ENCODE measurements at places on chromosomes 5 and 9.

DNA sequence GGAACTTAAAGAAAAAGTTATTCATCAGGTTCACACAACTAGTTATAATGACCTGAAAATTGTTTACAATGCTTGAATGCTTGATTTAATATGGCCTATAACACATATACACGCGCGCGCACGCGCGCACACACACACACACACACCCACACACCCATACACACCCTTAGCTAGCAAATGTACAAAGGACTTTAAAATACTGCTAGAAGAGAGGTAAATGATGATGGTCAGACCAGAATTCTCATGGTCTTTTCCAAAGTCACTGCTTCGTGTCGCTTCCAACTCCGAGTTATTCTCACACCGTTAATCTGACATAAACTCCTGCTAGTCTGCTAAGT lies 5.9 kb downstream of the LSM11 start:
- no peak for DNase-seq

DNA sequence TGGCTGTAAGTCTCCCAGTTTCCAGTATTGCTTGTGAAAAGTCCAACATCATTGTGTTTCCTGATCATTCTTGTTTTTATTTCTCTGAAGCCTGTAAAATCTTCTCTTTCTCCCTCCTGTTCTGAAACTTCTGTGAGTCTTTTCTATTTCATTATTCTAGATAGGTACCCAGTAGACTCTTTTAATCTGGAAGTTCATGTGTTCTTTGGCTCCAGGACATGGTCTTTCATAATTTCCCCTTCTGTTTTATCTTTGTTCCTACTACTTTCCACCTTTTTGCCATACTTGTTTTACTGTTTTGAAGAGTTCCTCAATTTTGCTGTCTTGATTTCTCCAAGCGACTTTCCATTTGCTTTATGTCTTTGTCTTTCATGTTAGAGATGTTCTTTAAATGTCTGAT lies 168.1 kb downstream of the APBA1 start:
- DNase-seq: no peak

GRCh38 chr9:78918976-78919375 lies 622.1 kb downstream of the PSAT1 start:
- DNase-seq: no peak

- no peak for DNase-seq
These were observed 13.6 kb downstream of the LCN10 start for GRCh38 chr9:136729144-136729543.

DNA sequence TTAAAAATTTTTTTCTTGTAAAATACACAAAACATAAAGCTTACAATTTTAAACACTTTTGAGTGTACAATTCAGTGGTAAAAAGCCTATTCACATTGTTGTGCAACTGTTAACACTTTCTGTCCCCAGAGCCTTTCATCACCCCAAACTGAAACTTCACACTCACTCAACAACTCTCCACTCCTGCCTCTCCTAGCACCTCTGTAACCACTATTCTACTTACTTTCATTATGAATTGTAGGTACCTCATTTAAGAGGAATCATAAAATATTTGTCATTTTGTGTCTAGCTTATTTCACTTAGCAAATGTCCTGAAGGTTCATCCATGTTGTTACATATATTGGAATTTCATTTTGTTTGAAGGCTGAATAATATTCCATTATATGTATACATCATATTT lies 4.3 kb upstream of the ZNF510 start:
- DNase-seq: no peak

DNA sequence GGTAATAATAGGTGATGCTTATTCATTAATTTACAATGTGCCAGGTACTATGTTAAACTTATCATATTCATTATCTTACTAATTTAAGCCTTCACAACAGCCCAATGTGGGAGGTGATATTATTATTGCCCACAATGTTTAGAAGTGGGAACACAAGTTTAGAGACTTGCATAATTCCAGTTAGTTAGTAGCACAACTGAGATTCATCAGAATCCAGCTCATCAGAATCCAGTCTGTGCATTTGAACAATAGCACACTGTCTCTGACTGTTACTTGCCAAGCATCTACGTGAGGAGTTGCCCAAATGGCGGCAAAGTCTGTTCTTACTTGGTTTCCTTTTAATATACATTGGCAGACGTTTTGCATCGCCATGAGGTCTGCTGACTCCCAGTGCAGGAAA lies 110.9 kb upstream of the BASP1 start:
- no peak for DNase-seq

- no peak for DNase-seq
These were observed 67.2 kb upstream of the CCDC152 start for GRCh38 chr5:42689391-42689790.

DNA sequence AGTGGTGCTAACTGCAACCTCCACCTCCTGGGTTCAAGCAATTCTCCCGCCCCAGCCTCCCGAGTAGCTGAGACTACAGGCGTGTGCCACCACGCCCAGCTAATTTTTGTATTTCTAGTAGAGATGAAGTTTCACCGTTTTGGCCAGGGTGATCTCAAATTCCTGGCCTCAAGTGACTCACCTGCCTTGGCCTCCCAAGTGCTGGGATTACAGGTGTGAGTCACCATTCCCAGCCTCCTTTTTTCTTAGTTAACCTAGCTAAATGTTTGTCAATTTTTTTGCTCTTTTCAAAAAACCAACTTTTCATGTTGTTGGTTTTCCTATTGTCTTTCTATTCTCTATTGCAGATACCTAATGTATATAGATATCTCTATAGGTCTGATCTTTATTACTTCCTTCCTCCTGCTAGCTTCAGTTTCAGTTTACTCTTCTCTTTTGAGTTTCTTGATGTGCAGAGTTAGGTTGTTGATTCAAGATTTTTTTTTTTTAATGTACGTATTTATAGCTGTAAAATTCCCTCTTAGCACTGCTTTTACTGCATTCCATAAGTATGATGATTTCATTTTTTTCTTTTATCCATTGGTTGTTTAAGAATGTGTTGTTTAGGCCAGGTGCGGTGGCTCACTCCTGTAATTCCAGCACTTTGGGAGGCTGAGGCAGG lies 32.9 kb downstream of the FGD3 start:
- DNase-seq: no peak

- DNase-seq: peak; percentile 54
These were observed 598.7 kb upstream of the SGCD start for GRCh38 chr5:155728146-155728856.

GRCh38 chr5:145936401-145937131 lies at the start of gene SH3RF2:
Gene SH3RF2, plus strand, starts transcription at chr5:145936578. Its CDS starts 1,351 bp downstream, at chr5:145937929.
- DNase-seq: no peak

DNA sequence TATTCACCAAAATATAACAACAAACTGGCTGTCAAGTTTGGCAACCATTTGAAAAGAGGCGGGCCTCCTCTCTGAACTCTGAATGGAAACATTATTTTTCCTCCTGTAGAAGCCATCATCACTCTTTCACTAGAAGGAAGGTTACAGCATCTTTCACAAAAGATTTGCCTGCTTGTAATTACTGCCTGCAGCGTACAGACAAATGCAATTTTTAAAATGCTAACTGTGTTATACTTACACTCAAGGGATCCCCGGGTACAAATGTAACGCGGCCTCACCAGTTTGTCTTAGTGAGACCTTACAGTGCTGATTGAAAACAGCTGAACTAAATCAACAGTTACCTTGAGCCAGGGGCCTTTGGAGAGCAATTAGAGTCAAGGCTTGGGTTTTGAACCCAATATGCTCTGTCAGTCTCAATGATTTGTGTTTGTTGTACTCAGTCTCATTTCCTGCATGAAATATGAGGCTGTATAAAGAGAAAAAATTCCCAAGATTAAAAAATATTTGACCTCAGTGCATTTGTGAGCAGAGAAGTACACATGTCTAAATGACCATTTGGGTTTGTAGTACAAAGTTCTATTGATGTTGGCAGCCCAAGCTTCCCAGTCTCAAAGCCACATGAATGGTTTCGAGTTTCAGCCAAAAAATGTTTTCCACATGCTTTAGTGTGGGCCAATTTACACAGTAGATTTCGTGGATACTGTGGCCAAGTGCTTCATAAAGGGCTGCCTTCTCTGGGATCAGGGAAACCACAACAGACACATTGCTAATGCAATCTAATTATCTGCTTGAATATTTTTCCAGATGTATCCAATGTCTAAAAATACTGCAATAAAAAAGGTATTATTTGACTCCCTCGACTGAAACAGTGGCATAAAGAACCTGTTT lies 500.0 kb downstream of the SPATA31D1 start:
- DNase-seq: no peak

GRCh38 chr5:143605403-143606005 lies 202.0 kb upstream of the NR3C1 start:
- DNase-seq: no peak

DNA sequence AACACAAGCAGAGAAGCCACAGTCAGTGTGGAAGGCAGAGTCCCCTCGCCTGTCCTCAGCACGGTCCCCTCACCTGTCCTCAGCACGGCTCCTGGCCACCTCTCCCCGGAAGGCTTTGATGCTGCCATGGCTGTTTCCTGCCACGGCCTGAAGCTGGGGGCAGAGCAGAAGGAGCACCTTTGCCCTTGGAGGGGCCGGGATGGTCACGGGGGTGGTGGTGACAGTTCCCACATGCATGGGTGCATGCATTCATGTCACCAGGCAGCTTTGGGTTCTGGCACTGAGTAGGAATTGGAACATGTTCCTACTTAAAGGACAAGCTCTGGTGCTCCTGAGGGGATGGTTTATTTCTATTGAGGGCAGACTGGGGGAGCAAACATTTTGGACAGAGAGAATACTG lies 57.8 kb upstream of the PHYKPL start:
- DNase-seq: no peak

DNA sequence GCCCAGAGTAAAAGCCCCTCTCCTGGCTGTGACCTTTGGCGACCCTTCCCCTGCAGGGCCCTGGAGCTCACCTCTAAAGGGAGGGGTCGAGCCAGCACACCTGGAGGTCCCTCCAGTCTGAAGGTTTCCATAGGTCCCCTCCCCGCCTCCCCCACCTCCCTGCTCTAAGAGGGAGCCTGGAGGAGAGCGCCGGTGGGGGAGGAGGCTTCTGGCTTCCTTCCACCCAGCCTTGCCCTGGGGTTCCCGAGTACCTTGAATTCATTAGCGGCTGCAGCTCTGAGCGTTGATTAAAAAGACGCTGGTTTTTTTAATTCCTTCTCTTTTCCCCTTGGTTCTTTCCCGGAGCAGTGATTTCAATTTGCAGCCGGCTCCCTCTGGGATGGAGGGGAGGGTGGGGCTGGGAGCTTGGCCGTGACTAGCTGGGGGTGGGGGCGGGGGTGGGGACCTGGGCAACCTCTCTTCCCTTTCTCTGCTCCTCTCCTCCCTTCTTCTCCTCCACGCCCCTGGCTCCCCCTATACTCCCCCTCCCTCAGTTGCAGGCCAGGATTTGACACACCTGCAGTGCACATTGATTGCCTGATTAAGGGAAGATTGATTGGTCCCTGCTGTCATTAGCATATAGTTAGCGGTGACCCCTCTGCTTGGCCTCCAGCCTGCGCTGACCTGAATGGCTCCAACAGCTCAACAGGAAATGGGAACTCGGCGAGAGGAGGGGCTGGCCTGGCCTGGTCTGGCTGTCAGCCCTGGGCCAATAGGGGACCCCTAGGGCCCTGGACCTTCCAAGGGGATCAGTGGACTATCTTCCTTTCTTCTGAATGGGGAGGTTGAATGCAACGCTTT lies 67.5 kb upstream of the RAPGEF1 start:
- no peak for DNase-seq

GRCh38 chr5:86841000-86841644 lies 223.4 kb downstream of the COX7C start:
- no peak for DNase-seq
